Body of pancreas (tissue), 4 donors: ENCODE measurements at places on chromosomes 4 and X. TPM values are rescaled to one million over a fixed set of nuclear protein-coding genes. Genes with fewer than 3 reads are reported as not detected.

DNA sequence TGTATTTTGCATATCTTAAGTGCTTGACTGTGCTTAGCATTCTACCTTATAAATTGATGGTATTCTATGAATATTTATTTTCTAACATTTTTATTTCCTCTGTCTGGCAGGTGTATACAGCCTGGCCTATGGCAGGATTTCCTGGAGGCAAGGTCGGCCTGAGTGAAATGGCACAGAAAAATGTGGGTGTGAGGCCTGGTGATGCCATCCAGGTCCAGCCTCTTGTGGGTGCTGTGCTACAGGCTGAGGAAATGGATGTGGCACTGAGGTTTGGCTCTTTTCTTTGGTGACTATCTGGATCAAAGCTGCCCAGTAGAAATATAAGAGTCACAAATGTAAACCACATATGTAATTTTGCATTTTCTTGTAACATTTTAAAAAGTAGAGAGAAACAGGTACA is 6.5 kb upstream of the NUDT6 start:
- no peaks in the 10 kb centered on the region for H3K27me3 ChIP-seq
- peaks cover 5% of the 10 kb centered on the region for H3K4me1 ChIP-seq
- no peak overlapping the region for H3K27ac ChIP-seq
- DNase-seq, result no peak
- no peaks in the 10 kb centered on the region for H3K36me3 ChIP-seq

DNA sequence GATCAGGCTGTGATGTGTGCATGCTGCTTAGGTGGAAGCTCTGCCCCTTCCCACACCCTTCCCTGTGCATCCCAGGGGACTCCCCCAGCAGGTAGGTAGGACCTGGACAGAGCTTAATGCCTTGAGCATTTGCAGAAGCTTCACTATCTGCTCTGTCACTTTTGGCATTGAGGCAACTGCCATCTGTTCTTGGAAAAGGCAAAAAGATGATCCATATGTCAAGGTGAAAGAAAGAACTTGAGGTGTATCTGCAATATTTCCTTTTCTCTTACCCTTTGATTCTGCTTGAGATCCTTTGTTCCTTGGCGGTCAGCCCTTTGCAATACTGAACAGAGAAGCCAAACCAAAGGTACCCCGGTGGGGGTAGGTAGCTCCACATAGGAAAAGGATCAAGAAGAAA is 37.1 kb upstream of the TBC1D9 start:
- H3K4me3 ChIP-seq, result no peak overlapping the region
- no peaks in the 10 kb centered on the region for H3K27me3 ChIP-seq

- H3K4me3 ChIP-seq, result no peak overlapping the region
- no peak overlapping the region for H3K27ac ChIP-seq
- H3K27me3 ChIP-seq, result no peaks in the 10 kb centered on the region
- no peaks in the 10 kb centered on the region for H3K36me3 ChIP-seq
- H3K4me1 ChIP-seq, result no peaks in the 10 kb centered on the region
These were observed 34.0 kb upstream of the GNPDA2 start for GRCh38 chr4:44760142-44760898.

IQSEC2 gene
- total RNA-seq, result 30.3 TPM

GRCh38 chr4:32010221-32010620 is 1290.1 kb downstream of the PCDH7 start:
- H3K27me3 ChIP-seq, result no peaks in the 10 kb centered on the region
- H3K4me1 ChIP-seq, result no peaks in the 10 kb centered on the region
- no peaks in the 10 kb centered on the region for H3K36me3 ChIP-seq

RAB40AL gene
- total RNA-seq, result 1.3 TPM

HGFAC gene
- 0.78 TPM for total RNA-seq

CEP135 gene
- total RNA-seq, result 7.5 TPM

DNA sequence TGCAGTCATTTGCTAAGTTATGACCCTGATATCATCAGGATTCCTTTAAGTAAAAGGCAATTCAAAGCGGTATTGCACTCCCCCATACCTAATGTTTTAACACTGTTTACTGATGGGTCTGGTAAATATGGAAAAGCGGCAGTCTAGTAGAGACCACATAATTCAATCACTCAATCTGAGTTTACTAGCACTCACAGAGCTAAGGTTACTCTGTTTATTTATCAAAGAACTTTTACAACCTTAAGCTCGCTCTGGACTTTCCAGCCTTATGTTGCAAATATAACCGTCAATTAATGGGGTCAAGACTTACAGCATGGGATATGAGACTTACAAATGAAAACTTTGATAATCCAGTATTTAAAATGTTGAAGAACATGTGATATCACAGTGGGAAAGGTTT is 124.5 kb upstream of the ZCCHC13 start:
- H3K36me3 ChIP-seq, result no peaks in the 10 kb centered on the region
- no peak for DNase-seq
- H3K4me3 ChIP-seq, result no peak overlapping the region
- H3K4me1 ChIP-seq, result no peaks in the 10 kb centered on the region

- H3K27me3 ChIP-seq, result no peaks in the 10 kb centered on the region
- H3K4me1 ChIP-seq, result peaks cover 7% of the 10 kb centered on the region
- no peak overlapping the region for H3K4me3 ChIP-seq
- no peak for DNase-seq
- no peaks in the 10 kb centered on the region for H3K36me3 ChIP-seq
These were observed 11.5 kb downstream of the XIAP start for GRCh38 chrX:123871309-123871708.

RTL3 gene
- 0.52 TPM for total RNA-seq

PRSS12 gene
- 12.2 TPM for total RNA-seq

GRCh38 chrX:68568136-68568535 is 69.3 kb downstream of the YIPF6 start:
- no peak overlapping the region for H3K27ac ChIP-seq
- no peak overlapping the region for H3K4me3 ChIP-seq
- H3K36me3 ChIP-seq, result no peaks in the 10 kb centered on the region

GRCh38 chr4:31655328-31655727 is 935.2 kb downstream of the PCDH7 start:
- H3K27ac ChIP-seq, result no peak overlapping the region
- H3K27me3 ChIP-seq, result no peaks in the 10 kb centered on the region
- no peak for DNase-seq
- no peaks in the 10 kb centered on the region for H3K4me1 ChIP-seq
- H3K36me3 ChIP-seq, result no peaks in the 10 kb centered on the region
- H3K4me3 ChIP-seq, result no peak overlapping the region

DNA sequence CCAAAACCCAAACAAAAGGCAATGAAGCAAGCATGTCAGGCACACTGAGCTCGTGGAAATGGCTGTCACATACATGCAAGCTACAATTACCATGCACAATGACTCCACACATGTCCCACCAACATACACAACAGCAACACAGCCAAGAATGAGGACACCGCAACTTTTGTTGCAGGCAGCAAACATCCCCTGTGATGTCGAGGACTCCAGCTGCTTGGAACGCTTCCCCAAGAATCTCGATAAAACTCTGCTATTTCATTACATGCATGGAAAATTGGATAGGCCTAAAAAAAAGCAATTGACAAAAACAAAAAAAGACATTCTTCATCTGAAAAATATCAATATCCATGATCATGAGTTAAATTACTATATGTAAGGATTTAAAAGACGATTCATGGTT is 11.8 kb downstream of the ANOS1 start:
- no peaks in the 10 kb centered on the region for H3K27me3 ChIP-seq
- H3K36me3 ChIP-seq, result no peaks in the 10 kb centered on the region
- DNase-seq, result no peak
- H3K27ac ChIP-seq, result no peak overlapping the region
- no peaks in the 10 kb centered on the region for H3K4me1 ChIP-seq

DNA sequence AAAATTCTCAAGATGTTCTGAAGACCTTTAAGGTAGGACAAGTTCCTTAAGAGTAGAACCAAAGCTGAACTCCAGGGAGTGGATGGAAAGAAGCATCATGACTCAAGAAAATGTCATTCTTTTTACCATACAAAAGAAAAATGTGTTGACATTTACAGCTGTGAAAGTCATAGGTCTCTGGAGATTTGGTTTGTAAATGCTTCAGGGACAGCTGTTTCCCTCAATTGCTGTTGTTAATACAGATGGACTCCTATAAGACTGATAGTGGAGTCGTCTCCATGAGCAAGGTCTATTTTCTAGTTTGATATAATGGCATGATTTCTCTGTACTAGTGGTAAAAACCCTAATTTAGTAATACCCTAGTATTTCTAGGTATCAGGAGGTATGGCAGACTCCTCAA is 101.7 kb downstream of the PHOX2B start:
- H3K27ac ChIP-seq, result no peak overlapping the region
- H3K36me3 ChIP-seq, result no peaks in the 10 kb centered on the region
- H3K4me3 ChIP-seq, result no peak overlapping the region
- no peaks in the 10 kb centered on the region for H3K27me3 ChIP-seq
- peaks cover 9% of the 10 kb centered on the region for H3K4me1 ChIP-seq

GRCh38 chrX:132209527-132209926 is 9.7 kb downstream of the RAP2C start:
- no peak for DNase-seq
- no peaks in the 10 kb centered on the region for H3K27me3 ChIP-seq
- no peak overlapping the region for H3K27ac ChIP-seq
- peaks cover 14% of the 10 kb centered on the region for H3K4me1 ChIP-seq
- H3K36me3 ChIP-seq, result no peaks in the 10 kb centered on the region

DNA sequence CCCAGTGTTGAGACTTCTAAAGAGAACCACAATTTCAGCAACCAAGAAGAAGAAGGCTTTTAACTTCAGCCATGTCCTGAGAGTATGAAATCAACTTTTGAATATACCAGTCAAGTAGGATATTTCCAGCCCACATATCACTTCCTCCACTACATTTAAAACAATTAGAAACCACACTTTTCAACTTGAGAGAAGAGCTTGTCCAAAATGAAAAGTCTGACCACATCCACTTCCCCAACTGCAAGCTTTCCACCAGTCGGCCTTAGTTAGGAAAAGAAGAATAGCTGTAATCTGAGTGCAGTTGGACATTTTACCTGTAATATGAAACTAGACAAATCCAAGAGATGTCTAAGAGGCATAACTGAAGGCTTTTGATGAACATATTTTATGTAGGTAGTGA is 101.9 kb upstream of the SLC7A11 start:
- no peak for DNase-seq
- no peaks in the 10 kb centered on the region for H3K4me1 ChIP-seq
- no peaks in the 10 kb centered on the region for H3K27me3 ChIP-seq
- H3K27ac ChIP-seq, result no peak overlapping the region
- no peaks in the 10 kb centered on the region for H3K36me3 ChIP-seq
- no peak overlapping the region for H3K4me3 ChIP-seq

- no peaks in the 10 kb centered on the region for H3K36me3 ChIP-seq
- H3K27me3 ChIP-seq, result no peaks in the 10 kb centered on the region
- no peak overlapping the region for H3K4me3 ChIP-seq
- no peak for DNase-seq
- no peaks in the 10 kb centered on the region for H3K4me1 ChIP-seq
These were observed 64.1 kb downstream of the USP11 start for GRCh38 chrX:47296766-47297365.

DNA sequence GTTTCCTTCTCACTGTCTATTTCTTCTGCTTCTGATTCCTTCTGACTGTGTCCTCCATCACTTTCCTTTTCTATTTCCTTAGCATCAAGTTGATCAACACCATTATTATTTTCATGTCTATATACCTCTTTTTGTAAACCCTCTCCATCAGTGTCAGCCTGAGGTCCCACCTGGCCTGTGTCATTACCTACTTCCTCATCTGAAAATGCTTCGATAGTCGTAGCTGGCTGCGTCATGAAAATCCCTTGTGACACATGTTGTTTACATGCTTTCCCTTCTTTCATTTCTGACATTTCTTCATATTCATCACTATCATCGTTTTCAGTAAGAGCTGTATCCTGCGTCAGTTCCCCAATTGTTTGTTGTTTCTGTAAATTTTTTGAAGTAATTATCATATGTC is 39.6 kb downstream of the RPGR start:
- no peaks in the 10 kb centered on the region for H3K27me3 ChIP-seq
- no peaks in the 10 kb centered on the region for H3K4me1 ChIP-seq
- H3K4me3 ChIP-seq, result no peak overlapping the region
- no peak overlapping the region for H3K27ac ChIP-seq

HELT gene
- not detected for total RNA-seq

SCD5 gene
- 51.4 TPM for total RNA-seq

DNA sequence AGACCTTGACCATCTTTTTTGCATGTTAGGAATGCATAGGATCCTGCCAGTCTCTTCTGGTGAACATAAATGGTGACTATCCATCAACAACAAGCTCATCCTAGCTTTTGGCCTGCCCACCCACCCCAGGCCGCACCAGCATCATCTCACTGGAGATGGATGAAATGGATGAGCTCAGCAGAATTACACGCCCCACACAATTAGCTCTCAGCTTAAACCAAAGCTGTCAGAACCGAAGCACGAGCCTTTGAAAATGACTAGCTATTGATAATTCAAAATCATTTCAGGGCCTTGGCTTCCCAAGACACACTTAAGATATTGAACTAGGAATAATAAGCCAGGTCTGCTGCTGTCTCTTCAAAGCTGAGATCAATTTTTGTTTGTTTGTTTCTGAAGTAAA is 62.5 kb upstream of the MND1 start:
- H3K27me3 ChIP-seq, result no peaks in the 10 kb centered on the region
- no peak overlapping the region for H3K27ac ChIP-seq

- H3K27ac ChIP-seq, result no peak overlapping the region
- H3K36me3 ChIP-seq, result no peaks in the 10 kb centered on the region
- no peak for DNase-seq
- H3K27me3 ChIP-seq, result no peaks in the 10 kb centered on the region
- no peak overlapping the region for H3K4me3 ChIP-seq
- peaks cover 10% of the 10 kb centered on the region for H3K4me1 ChIP-seq
These were observed 29.0 kb downstream of the TFDP3 start for GRCh38 chrX:133189195-133189594.

- no peaks in the 10 kb centered on the region for H3K27me3 ChIP-seq
- H3K36me3 ChIP-seq, result no peaks in the 10 kb centered on the region
- peaks cover 53% of the 10 kb centered on the region for H3K4me1 ChIP-seq
- H3K4me3 ChIP-seq, result no peak overlapping the region
- DNase-seq, result no peak
These were observed 71.0 kb downstream of the MGST2 start for GRCh38 chr4:139736661-139737060.

DNA sequence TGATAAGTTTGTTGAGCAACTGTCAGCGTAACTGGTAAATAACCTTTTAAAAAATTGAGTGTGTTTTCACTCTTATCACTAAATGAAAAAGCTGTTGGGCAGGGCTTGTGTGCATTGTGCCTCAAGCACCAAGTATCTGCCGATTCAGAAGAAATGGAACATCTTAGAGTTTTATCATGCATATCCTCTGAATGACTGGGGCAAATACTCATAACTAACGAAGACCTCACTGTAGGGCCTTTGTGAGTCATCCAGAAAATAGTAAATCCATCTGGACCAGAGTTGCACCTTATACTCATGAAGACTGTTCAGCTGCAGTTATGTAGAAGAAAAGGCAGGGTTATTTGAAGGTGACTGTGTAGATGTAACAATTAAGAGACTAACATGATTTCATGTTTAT is 222.1 kb downstream of the CAMK2D start:
- no peak overlapping the region for H3K27ac ChIP-seq
- H3K4me1 ChIP-seq, result peaks cover 20% of the 10 kb centered on the region
- no peaks in the 10 kb centered on the region for H3K27me3 ChIP-seq
- no peaks in the 10 kb centered on the region for H3K36me3 ChIP-seq
- DNase-seq, result no peak

GRCh38 chrX:48689208-48689920 is 5.8 kb downstream of the WAS start:
- H3K36me3 ChIP-seq, result no peaks in the 10 kb centered on the region
- no peaks in the 10 kb centered on the region for H3K4me1 ChIP-seq
- no peak for DNase-seq
- H3K27me3 ChIP-seq, result no peaks in the 10 kb centered on the region
- H3K4me3 ChIP-seq, result no peak overlapping the region

INTU gene
- 7.6 TPM for total RNA-seq

PLRG1 gene
- 25.2 TPM for total RNA-seq
